ENCODE measurements at places on chromosomes 11 and 22. TPM values are rescaled to one million over a fixed set of nuclear protein-coding genes. Genes with fewer than 3 reads are reported as not detected.

Gene KRTAP5-10
- not detected for total RNA-seq

Gene OR56B4
- not detected for total RNA-seq

Gene MUC5AC
- total RNA-seq: not detected

- H3K4me3 ChIP-seq: no peak overlapping the region
- DNase-seq: no peak
- H3K4me1 ChIP-seq: peaks cover under 1% of the 10 kb centered on the region
- peaks cover 12% of the 10 kb centered on the region for H3K27me3 ChIP-seq
- H3K36me3 ChIP-seq: no peaks in the 10 kb centered on the region
- no peak overlapping the region for H3K27ac ChIP-seq
Observed at GRCh38 chr11:75425422-75425821, 7.6 kb downstream of the KLHL35 start.

DNA sequence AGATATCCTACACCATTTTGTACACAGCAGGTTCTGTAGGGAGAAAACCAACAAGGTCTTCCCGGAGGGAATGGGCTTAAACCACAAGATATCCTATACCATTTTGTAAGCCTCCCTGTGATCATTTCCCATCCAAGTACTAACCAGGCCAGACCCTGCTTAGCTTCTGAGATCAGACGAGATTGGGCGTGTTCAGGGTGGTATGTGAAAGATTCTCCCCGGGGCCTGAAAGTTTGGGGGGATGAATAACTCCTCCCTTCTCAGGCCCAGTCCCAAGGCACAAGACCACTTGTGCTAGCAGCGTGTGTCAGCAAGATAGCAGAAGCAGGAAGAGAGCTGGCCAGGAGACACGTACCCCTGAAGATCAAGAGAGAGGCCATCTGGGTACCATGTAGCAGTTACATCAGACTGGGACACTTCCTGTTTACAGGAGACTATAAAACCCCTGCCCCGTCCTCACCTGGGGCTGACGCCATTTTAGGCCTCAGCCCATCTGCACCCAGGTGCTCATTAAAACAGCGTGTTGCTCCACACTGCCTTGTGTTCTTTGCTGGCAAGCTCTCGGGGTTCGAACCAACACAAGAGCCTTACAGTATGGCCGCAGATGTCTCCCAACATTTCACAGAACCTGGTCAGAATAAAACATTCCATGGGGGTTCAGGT, 17.3 kb downstream of the MIF start:
- peaks cover 5% of the 10 kb centered on the region for H3K4me1 ChIP-seq
- H3K36me3 ChIP-seq: no peaks in the 10 kb centered on the region
- H3K4me3 ChIP-seq: no peak overlapping the region
- no peak overlapping the region for H3K27ac ChIP-seq
- H3K27me3 ChIP-seq: peaks cover 4% of the 10 kb centered on the region
- DNase-seq: no peak

- no peaks in the 10 kb centered on the region for H3K4me1 ChIP-seq
- DNase-seq: no peak
- no peak overlapping the region for H3K27ac ChIP-seq
Observed at GRCh38 chr22:48147404-48147803, 1385.0 kb downstream of the TBC1D22A start.

DNA sequence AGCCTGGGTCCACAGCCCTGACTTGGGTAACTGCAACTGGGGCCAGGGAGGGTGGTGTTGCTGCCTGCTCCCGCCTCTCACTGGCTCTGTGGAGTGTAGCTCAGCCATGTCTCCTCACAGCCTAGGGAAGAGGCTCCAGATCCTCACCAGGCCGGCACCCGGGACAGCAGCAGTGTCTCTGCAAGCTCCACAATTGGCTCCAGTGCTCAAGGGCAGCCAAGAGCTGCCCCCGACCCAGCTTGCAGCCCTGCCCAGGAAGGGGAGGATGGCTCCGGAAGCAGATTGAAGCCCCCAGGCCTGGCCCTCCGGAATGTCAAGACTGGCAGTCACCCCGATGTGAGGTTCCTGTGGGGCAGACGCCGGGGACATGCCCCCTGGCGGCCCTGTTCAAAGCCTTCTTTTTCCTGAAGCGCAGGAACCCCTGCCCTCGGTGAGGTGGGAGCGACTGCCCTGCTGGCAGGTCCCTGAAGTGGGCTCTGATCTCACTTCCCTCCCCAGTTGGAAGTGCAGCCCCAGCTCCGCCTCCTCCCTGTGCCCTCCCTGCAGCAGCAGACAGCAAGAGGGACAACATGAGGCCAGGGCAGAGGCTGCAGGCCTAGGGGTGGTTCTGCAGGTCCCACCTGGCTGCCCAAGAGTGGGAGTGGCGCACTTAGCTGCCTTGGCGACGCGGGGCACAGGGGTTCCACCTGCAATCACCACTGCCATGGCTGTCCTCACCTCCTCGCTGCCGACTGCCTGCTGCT, 816.2 kb upstream of the LUZP2 start:
- H3K4me3 ChIP-seq: no peak overlapping the region
- H3K27ac ChIP-seq: no peak overlapping the region
- H3K27me3 ChIP-seq: no peaks in the 10 kb centered on the region
- DNase-seq: no peak

- no peak overlapping the region for H3K27ac ChIP-seq
- DNase-seq: no peak
- no peak overlapping the region for H3K4me3 ChIP-seq
- H3K4me1 ChIP-seq: peaks cover 4% of the 10 kb centered on the region
- H3K36me3 ChIP-seq: no peaks in the 10 kb centered on the region
Observed at GRCh38 chr11:515131-515530, 8.1 kb upstream of the RNH1 start.

GRCh38 chr11:134014511-134014910, 54.4 kb upstream of the JAM3 start:
- H3K36me3 ChIP-seq: no peaks in the 10 kb centered on the region
- H3K27ac ChIP-seq: no peak overlapping the region
- no peak for DNase-seq

GRCh38 chr22:49025791-49026493, 801.7 kb downstream of the BRD1 start:
- no peaks in the 10 kb centered on the region for H3K4me1 ChIP-seq
- no peak overlapping the region for H3K27ac ChIP-seq
- no peaks in the 10 kb centered on the region for H3K27me3 ChIP-seq
- H3K36me3 ChIP-seq: no peaks in the 10 kb centered on the region
- no peak overlapping the region for H3K4me3 ChIP-seq

DNA sequence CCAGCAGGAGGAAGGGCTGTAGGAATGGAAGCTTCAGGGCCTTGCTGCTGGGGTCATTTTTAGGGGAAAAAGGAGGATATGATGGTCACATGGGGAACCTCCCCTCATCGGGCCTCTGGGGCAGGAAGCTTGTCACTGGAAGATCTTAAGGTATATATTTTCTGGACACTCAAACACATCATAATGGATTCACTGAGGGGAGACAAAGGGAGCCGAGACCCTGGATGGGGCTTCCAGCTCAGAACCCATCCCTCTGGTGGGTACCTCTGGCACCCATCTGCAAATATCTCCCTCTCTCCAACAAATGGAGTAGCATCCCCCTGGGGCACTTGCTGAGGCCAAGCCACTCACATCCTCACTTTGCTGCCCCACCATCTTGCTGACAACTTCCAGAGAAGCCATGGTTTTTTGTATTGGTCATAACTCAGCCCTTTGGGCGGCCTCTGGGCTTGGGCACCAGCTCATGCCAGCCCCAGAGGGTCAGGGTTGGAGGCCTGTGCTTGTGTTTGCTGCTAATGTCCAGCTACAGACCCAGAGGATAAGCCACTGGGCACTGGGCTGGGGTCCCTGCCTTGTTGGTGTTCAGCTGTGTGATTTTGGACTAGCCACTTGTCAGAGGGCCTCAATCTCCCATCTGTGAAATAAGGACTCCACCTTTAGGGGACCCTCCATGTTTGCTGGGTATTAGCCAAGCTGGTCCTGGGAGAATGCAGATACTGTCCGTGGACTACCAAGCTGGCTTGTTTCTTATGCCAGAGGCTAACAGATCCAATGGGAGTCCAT, 14.1 kb downstream of the IL10RA start:
- no peak for DNase-seq
- H3K4me3 ChIP-seq: no peak overlapping the region
- H3K4me1 ChIP-seq: no peaks in the 10 kb centered on the region

- H3K4me3 ChIP-seq: no peak overlapping the region
- no peak overlapping the region for H3K27ac ChIP-seq
- peaks cover 9% of the 10 kb centered on the region for H3K27me3 ChIP-seq
- no peaks in the 10 kb centered on the region for H3K4me1 ChIP-seq
- H3K36me3 ChIP-seq: no peaks in the 10 kb centered on the region
Observed at GRCh38 chr22:38843201-38843656, 599 bp downstream of the NPTXR start.

Measured in gastrocnemius medialis (tissue), 4 donors.